ENCODE measurements at places on chromosomes 7 and 10.
A peak's percentile ranks its signal among the peaks of the same experiment; 100 is the strongest.

DNA sequence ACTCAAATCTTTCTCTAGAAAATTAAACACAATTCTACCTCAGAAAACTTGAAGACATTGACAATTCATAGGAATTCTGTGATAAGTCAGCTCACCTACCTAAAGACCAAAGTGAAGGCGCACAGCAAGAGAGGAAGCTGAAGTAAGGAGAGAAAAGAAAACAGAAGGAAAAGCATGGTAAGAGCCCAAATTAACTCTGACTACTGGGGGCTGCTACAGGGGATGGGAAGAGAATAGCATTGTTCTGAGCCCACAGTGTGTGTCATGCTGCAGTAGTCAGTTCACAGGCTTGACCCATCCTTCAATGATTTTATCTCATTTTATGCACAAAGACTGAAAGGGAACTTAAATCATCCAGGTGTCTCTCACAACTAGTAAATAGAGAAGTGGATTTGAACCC, 111.3 kb downstream of the PTEN start:
- DNase-seq = no peak

DNA sequence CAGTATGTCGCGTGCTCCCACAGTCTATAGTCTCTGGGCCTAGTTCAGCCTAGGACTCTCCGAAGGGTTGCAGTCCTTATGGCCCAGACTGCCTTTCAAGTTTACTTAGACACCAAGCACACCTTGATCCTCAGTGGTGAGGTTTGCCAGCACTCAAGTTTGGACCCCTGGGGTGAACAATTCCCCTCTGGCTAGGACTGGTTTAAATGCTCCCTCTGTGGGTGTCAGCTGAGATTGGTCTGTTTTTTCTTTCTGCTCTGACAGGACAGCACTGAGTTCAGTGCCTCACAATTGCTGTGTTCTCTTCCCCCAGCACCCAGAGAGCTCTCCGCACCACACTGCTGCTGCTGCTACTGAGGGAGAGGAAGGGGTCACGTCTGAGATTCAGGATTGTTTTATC, 31.9 kb upstream of the AGR3 start:
- no peak for DNase-seq

DNA sequence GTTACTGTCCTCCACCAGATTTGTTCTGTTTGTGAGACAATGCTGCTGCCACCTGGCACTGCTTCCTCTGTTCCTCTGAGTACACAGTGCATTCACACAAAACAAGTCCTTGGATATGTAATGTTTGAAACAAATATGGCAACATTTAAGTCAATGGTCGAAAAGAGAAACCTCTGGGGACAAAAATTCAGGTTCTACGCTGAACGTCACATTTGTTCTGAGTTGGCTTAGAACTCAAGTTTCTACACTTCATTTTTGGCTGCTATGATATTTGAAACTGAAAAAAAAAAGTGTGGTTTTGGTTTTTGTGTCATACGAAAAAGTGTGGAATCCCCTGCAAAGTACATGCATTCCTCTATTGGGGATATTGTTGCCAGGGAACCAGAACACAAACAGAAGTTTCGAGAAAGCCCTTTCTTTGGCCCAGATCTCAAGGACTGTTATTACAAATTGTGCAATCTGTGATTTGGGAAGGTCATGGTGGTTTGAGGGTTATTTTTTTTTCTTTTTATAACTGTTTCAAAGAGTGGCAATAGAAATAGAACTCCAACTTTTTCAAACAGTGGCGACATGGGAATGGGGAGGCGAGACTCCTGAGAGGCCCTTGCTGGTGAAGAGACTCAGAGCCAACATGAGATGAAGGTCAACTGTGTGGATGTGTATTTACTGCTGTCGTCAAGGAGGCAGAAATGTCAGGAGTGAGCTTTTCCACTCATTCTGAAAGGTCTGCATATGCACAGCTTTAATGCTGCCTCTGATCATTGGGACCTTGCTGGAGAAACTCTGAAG, 127.5 kb downstream of the CUBN start:
- no peak for DNase-seq

GRCh38 chr10:75342397-75342796, 59.2 kb downstream of the ZNF503 start:
- DNase-seq = no peak

DNA sequence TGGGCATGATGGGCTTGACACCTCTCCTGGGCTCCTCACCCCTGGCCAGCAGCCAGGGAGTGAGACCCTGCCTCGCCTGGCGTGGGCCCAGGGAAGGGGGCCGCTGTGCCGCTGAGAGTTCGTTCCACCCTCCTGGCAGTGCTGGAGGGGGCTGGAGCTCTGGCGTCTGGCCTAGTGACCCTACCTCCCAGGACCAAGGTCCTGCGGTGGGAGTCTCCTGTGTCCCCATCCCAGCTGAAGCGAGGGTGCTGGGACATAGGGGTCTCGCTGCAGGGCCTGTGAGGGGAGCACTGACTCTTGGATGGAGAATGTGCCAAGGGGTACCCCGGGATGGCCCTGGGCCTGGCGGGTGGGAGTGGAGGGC, 1.2 kb downstream of the GTF2IRD1 start:
- no peak for DNase-seq

DNA sequence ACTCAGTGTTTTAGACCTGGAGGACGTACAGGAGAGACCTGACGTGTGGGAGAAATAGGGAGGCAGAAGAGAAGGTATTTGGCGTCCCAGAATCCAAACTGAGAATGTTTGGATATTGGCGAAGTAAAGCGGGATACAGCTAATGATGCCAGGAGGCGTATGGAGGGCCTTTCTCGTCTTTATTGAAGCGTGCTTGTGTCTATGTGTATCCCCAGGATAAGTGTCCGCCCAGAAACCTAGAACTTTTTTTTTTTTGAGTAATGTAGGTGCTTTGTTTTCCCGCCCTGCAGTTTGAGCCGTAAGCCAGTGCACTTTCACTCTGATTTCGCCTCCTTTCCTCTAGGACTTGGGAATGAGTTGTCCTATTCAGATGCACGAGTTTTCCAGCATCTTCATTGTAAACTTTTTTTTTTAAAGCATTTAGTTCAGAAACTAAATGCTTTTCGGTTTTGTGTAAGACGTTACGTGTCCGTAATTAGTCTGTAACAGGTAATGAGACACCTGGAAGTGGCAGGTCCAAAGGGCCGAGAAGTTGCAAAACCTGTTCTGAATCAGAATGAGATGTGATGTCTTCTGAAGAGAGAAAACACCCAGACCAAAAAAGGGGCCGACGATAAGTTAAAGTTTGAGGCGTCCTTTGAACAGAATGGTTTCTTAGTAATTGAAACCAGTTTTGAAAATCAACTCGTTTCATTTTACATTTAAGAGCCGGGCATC, 746 bp downstream of the ARL5B start:
- DNase-seq = no peak

DNA sequence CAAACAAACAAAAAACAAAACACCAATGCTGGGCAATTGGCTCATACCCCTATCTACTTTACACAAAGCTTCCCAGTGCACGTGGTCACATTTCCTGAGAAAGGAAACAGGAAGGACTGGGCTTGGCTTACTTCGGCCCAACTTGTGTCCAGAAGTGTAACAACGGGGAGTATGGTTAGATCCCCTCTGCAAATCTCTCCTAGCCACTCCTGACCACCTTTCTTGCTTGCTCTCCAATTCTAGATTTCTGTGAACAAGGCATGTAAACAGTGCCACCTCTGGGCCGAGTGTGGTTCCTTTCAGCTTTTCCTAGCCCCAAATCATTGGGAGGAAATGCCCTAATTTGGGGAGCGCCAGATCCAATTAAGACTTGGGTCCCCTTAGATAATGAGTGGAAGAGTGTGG, 21.0 kb upstream of the FRAT2 start:
- no peak for DNase-seq

DNA sequence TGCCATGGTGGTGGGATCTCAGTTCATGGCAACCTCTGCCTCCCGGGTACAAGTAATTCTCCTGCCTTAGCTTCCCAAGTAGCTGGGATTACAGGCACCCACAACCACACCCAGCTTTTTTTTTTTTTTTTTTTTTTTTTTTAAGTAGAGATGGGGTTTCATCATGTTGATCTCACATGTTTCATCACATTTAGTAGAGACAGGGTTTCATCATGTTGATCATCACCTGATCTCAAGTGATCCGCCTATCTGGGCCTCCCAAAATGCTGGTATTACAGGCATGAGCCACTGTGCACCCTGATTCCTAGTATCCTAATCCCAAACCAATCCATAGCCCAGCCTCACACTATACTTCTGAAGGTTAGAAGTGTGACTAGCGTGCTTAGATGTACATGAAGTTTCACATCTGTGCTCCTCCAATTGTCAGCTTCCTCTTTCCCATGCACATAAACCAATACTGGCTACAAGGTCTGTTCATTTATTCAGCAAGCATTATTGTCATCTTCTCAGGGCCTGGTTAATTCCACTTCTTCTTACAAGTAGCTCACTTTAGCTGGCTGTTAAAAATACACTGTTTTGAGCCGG, 6.8 kb upstream of the NAT16 start:
- DNase-seq = no peak

GRCh38 chr7:102432442-102433218, 745 bp upstream of the ORAI2 start:
- DNase-seq = peak; percentile 17

DNA sequence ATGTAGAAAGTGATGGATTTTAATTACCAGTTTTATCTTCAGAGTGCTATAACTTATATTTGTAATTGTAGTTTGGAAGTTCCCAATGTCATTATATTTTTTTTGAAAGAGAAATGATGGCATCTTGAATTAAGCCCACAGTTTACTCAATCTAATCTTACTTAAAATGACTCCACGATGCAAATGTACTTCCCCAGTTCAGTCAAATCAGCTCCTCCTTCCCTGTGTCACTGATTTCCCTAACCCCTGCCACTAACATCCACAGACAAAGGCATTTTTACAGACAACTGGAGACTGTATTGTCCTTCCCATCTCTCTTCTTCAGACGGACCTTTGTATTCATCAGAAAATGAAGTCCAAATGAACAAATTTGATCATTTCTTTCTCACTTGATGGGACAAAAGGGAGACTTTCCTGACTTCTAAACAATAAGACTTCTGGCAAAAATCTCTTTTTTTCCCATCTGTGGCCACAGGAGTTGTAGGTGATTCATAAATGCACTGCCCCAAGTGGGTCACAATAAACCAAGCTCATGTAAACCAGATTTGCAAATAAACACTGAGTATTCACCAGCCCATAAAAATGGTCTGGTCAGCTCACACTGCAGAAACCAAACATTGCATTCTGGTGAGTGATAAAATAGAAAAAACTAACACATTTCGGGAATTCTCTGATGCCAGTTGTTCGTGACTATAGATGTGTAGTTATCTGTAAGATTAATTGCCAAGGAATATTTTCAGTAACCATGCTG, 162.9 kb downstream of the FANK1 start:
- DNase-seq = no peak

- no peak for DNase-seq
These were observed 101.4 kb downstream of the WDR37 start for GRCh38 chr10:1157615-1157933.

DNA sequence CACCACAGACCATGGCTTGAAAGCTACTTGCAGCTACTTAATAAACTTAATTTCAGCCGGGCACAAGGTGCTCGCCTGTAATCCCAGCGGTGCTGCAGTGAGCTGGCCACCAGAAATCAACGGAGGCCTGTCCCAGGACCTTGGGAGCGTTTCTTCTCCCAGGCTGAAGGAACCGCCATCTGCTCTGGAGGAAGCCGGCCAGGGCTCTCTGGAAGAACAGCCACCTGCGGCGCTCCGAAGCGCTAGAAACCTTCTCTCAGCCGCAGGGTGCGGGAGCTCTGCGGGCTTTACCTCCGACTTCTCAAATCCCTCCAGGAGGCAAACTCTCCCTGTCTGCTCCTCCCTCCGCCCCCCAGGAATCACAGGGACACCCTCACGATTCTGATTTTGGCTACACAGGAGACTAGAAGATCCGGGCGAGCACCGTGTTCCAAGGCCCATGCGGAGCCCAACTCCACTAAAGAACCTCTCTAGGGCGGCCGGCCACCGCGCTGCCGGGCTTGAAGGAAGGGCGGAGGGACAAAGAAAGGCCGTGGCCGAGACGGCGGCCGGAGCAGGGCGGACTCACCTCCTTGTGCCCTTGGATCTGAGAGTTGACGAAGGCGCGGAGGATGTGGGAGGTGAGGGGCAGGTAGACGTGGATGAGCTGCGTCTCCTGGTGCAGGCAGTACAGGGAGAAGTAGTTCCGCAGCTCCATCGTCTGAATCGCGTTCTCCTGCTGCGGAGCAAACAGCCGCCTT, 14.4 kb downstream of the NUDT1 start:
- DNase-seq = no peak

GRCh38 chr7:131302876-131303707, 24.6 kb upstream of the MKLN1 start:
- no peak for DNase-seq

GRCh38 chr7:75639886-75640190, 98.9 kb downstream of the HIP1 start:
- no peak for DNase-seq

- no peak for DNase-seq
These were observed 25.7 kb upstream of the LMBR1 start for GRCh38 chr7:156918635-156919034.
